Stimulated activated CD4-positive, alpha-beta T cell treated with anti-CD3 and anti-CD28 coated beads, Interleukin-12 subunit alpha, Interleukin-12 subunit beta, amount 100 ng/mL, for 48 hours (primary cell): ENCODE measurements at places on chromosomes 7 and 10.

GRCh38 chr10:30576641-30577040, 52.9 kb downstream of the LYZL2 start:
- no peak for DNase-seq

DNA sequence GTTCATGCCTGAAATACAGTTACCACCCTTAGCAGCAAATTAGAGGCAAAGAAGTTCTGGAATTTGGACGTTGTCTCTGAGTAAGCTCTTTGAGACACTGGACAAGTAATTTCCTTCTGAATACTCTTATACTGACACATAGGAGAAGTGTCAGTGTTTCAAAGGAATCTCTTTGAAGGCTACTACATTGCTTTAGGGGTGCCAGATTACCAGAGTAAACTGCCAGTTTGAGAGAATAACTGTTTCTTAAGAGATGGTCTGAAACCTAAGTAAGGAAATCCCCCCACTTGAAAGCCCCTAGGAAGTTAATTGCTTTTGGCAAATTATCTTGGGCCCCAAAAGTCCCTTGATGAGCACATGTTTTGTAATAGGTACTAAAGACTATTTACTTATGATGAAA, 3.4 kb downstream of the FAS start:
- no peak for DNase-seq

- no peak for DNase-seq
Measured at GRCh38 chr10:128056303-128057050, 69.7 kb downstream of the MKI67 start.

GRCh38 chr7:1318661-1319060, 86.0 kb downstream of the UNCX start:
- no peak for DNase-seq

DNA sequence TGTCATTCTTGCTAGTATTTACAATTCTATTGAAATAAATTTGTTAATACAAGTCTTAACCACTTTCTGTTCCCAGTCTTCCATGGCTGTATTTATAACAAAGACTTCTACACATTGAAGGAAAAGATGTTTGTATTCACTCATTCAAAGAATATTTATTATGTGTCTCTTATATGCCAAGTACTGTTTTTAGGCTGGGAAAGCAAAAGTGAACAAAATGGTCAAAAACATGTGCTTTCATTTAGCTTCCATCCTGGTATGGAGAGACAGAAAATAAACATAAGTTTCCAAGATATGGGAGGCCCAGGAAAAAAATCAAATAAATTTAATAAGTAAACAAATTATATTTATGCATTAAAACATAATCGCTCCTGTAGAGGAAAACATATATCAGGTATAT, 22.9 kb downstream of the CPED1 start:
- DNase-seq: no peak

- peak; percentile 18 for DNase-seq
Measured at GRCh38 chr10:24822590-24822989, 98.9 kb upstream of the ARHGAP21 start.

- DNase-seq: no peak
Measured at GRCh38 chr7:111516612-111517011, 45.7 kb downstream of the IMMP2L start.

GRCh38 chr10:109959259-109960145, 36.2 kb upstream of the XPNPEP1 start:
- DNase-seq: no peak

- DNase-seq: no peak
Measured at GRCh38 chr7:100667331-100668068, 6.0 kb upstream of the GNB2 start.

- no peak for DNase-seq
Measured at GRCh38 chr10:90064295-90064694, 362.9 kb downstream of the KIF20B start.

DNA sequence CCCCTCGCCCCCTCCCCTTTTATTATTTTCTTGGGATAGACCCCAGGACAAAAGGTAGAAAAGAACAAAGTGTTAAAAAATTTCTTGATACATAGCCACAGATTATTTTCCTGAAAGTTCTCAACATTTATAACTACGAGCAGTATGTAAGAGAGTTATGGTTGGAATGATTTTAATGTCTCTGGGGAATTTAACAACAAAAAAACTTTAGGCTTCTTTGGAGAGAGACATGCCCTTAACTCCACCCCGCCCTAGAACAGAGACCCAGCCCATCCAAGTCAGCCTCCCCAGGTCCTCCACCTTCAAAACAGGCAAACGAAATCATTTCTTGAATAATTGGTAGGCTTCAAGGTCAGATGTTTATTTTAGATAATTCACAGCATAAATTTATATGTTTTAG, 97.1 kb downstream of the TCF7L2 start:
- DNase-seq: no peak

GRCh38 chr7:67616517-67616916, 619.9 kb downstream of the TYW1 start:
- DNase-seq: no peak

DNA sequence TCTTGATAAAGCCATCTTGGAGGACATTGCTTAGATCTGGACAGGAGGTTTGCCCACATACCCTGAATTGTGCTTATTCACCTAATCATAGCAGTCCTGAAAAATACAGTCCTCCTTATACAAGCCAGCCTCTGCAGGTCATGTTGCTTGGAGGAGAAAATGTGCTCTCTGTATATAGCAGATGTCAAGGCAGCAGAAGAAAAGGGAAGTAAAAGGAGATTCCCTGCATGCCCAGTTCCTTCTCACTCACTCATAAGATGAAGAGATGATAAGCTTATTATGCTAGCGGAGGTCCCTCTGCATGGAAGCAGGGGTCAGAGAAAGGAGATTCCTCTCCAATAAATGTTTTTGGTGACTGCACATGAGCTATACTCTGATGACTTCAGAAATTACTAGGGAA, 458.8 kb upstream of the ZMIZ1 start:
- no peak for DNase-seq

GRCh38 chr7:924541-925231, 29.8 kb downstream of the ADAP1 start:
- peak; percentile 58 for DNase-seq

DNA sequence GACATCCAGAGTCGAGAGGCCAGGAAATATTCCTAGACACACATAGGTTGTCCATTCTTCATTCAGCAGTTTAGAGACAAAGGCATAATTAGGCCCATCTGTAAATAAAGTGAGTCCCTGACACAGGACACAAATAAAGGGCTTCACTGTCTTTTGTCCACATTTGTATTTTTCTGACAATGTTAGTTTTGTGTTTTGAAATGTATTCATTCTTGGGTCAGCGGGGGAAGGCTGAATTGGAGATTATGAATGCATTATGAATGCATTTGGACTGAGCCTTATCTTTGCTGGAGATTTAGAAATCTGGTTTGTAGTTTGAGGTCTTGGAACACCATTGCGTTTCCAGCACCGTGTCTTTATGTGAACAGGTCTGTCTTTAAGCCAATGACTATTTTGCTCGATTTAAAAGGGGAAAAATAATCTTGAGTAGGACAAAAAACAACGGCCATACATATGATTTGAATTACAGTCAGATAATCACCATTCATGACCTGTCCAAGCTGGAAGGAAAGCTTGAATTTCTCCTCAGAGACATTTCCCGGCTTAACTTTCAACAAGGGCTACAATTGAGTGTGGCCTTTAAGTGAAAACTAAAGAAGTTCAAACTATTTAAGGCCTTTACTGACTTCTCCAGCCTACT, 334.8 kb downstream of the WDR11 start:
- no peak for DNase-seq

DNA sequence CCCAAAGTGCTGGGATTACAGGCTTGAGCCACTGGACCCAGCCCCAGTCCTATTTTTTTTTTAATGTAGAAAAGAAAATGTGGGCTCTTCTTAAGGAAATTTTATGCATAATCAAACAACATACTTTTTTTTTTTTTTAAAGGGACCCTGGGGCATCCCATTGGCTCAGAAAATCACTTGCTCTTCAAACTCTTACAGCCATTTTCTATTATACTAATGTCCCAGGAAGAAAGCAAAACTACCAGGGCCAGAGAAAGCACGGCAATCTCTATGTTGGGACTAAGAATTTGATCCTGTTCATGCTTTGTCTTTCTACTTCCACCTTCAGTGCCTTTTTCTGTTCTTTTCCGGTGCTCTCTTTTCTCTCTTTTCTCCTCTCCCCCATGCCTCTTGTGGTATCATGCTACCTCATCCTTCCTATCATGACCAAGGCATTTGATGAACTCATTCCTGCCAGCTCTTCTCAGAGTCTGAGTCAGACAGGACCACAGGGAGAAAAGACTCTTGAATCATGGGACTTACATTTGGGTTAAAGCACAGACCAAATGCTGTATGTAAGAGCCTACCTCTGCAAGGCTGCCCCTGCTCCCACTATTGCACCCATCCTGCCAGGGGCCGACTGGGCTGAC, 76.4 kb upstream of the CCNY start:
- DNase-seq: no peak

- DNase-seq: no peak
Measured at GRCh38 chr7:28018446-28018845, 162.1 kb downstream of the JAZF1 start.

- DNase-seq: no peak
Measured at GRCh38 chr7:155306673-155307470, 9.2 kb downstream of the INSIG1 start.

- DNase-seq: no peak
Measured at GRCh38 chr10:71694567-71694968, 25.0 kb downstream of the C10orf105 start.

GRCh38 chr7:38625866-38626265, 5.3 kb downstream of the AMPH start:
- no peak for DNase-seq

DNA sequence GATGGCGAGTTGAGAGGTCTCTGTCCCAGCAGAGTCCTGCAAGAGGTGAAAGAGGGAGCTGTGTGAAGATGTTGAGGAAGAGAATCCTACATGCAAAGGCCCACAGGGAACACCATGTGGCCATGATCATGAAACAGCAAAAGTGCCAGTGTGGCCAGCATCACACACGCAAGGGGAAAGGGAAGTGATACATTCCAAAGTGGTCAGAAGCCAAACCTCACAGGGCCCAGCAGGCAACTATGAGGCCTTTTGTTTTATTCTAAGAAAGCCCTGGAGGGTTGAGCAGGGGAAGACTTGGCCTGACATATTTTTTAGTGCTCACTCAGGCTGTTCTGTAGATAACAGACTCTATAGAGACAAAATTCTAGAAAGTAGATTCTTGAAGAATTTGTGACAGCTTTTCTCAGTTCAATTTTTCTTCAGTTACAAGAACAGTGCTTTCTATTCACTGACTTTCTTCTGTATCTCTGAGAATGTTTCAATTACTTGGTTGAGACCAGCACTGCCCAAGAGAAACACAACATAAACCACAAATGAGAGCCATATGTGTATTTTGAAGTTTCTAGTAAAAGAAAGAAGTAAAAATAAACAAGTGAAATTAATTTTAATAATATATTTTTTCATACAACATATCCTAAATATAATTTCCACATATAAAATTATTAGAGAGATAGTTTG, 82.3 kb downstream of the HTR7 start:
- no peak for DNase-seq

GRCh38 chr10:4351723-4352413, 474.1 kb upstream of the AKR1E2 start:
- no peak for DNase-seq

- no peak for DNase-seq
Measured at GRCh38 chr10:12269056-12269455, 73.1 kb downstream of the CDC123 start.

DNA sequence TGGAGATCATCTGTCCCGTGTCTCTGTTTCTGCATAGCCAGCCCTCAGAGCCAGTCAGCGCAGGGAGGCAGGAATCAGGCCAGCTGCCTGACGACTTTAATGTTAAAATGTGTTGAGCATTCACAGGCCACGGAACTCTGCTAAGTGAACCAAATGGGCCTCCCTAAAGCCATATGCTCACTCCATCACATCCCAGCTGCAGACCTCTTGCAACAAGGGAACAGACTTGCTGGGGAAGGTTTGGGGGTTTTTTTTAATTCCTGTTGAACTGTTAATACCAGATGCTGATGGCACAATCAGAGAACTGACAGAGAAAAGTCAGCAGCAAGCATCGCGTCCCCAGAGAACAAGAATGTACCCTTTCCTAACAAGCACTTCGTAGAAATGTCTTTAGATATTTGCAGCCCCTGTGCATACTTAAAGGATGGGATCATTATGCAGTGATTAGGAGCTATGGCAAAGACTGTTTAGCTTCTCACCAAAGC, 900.4 kb upstream of the AUTS2 start:
- no peak for DNase-seq

GRCh38 chr7:95658676-95659075, 62.4 kb upstream of the PDK4 start:
- no peak for DNase-seq

DNA sequence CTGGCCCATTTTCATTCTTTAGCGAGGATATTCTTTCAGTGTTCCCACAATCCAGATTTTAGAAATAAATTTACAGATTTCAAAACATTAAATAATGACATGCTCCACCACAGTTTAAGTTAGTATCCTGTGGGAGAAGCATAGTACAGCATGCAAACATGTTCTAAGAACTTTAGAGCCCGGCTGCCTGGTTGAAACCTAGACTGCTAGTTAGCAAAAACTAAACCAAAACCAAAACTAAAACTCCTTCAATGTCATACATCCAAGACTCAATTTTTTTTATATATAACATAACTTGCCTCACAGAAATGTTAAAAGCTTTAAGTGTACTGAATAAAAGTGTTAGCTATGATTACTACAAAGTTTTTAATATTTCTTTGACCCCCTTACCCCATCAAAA, 17.0 kb downstream of the TRA2A start:
- peak; percentile 15 for DNase-seq

GRCh38 chr10:49600046-49600445, 10.1 kb upstream of the SLC18A3 start:
- no peak for DNase-seq

DNA sequence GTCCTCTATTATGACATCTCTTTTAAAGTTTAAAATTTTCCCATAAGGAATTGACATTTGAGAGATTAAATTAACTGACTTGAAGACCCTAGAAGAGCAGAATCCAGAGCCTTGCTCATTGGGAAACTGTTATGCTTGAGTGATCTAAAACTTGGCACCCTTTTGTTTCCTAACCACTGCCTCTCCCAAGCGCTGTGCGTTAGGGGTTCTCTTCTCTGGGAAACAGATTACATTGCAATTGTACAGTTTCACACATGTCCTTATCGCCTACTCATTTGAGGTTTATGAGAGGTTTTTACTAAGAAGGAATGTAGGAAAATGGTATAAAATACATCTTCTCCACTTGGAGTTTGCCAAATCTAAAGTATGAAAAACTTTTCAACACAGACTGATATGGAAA, 126.8 kb upstream of the AMPH start:
- DNase-seq: no peak

GRCh38 chr7:50781381-50782293, 1.1 kb downstream of the GRB10 start:
- DNase-seq: peak; percentile 35

DNA sequence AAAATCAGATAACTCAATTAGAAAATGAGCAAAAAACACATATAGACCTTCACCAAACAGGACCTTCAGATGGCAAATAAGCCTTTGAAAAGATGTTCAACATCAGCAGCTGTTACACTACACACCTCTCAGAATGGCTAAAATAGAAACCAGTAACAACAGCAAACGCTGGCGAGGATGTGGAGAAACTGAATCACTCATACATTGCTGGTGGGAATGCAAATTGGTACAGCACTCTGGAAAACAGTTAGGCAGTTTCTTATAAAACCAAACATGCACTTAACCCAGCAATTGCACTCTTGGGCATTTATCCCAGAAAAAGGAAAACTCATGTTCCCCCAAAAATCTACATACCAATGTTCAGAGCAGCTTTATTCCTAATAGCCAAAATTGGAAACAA, 37.7 kb upstream of the SMARCD3 start:
- DNase-seq: peak; percentile 11
